HuH-7.5 (cell line): ENCODE measurements at places on chromosomes 2 and 18.

DNA sequence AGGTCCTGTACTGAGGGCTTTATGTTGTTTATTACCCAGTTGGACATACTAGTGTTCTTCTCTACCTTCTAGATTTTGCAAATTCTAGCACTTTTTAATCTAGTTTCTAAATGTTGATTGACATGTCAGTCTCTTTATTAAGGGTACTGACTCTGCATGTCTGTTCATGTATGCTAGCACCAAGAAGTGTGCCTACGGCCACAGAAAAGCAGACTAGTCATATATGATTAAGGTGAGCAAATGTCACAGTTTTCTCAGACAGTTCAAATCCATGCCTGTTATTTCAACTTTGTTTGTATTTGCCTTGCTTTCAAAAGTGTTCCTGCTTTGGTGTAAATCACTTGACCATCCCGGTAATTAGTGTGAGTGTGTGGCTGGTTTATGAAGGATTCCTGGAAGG is 145.0 kb upstream of the DSEL start:
- DNase-seq = no peak

DNA sequence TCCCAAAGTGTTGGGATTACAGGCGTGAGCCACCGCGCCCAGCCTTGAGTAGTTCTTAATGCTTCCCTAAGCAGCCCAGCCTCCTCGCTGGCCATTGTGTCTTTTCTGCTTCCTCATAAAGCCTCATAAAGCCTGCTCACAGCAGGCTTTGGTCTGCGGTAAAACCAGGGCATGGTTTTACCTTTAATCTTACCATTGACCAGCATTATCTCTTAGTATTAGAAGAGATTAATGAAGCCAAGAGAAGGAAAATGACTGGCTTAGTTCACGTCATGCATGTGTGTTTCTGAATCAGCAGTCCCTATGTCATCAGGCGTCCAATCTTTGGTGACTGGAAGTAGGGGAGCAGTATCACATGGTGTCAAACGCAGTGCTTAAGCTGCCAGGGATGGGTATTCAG is 14.9 kb upstream of the CDCA7 start:
- no peak for DNase-seq

DNA sequence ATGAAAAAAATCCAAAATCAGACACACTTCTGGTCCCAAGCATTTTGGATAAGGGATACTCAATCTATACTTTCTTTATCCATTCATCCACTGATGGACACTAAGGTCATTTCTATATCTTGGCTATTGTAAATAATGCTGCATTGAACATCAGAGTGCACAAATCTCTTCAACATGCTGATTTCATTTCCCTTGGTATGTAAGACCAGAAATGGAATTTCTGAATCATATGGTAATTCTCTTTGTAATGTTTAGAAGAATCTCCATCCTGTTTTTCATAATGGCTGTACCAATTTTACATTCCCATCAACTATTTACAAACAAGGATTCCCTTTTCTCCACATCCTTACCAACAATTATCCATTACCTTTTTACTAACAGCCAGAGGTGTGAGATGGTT is 33.7 kb upstream of the MCM6 start:
- no peak for DNase-seq

DNA sequence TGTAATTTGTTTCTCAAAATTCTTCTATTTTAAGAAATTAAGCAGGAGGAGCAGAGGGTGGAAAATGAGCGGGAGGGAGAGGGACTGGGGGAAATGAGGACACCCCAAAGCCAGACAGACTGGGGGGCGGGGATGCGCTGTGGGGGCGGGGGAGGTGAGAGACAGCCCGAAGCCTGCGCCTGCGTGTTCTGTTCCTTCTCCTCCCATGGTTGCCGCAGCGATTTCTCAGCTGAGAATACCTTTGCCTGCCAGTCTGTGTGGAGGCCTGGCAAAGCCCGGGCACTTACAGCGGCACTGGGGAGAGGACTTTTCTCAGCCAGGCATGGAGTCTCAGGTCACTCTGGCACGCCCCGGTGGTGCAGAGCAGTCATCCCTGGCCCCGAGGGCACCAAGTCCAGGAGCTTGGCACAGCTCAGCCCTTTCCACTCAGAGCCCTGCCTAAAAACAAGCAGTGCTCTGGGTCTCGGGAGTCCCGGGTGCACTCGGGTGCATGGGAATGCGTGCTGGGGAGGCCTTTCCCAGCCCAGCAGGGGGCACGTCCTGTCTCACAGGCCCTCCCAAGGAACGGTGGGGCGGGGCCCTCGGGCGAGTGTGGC is 289.3 kb upstream of the HS6ST1 start:
- DNase-seq = no peak

GRCh38 chr2:125573432-125573831 is 1082.5 kb upstream of the GYPC start:
- DNase-seq = no peak

DNA sequence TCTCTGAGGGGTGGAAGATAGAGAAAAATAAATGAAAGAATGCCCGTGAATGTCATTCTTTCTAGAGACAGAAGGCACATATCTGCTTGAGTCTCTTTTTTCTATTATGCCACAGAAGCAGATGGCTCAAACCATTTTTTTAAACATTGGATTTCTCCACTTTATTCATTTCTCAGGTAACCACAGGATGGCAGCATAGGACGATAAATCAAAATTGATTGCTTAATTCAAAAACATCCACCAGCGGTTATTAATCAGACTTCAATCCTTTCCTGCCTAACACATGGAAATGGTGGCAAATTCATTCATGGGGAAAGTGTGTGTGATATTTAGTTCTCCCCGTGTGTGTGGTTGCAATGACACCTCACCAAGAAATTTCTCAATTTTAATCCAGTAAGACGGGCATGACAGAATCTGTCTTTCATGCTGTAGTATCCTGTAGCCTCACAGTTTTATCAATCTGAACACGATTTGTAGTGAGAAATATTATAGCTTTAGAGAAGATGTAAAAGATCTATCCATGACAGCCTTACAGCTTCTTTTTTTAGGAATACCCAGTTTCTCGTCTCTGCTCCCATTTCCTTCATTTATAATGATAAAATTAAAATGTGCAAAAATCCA is 72.2 kb downstream of the DSC3 start:
- DNase-seq = no peak

- DNase-seq = no peak
Observed at GRCh38 chr2:38788306-38788705, 10.3 kb downstream of the GEMIN6 start.

DNA sequence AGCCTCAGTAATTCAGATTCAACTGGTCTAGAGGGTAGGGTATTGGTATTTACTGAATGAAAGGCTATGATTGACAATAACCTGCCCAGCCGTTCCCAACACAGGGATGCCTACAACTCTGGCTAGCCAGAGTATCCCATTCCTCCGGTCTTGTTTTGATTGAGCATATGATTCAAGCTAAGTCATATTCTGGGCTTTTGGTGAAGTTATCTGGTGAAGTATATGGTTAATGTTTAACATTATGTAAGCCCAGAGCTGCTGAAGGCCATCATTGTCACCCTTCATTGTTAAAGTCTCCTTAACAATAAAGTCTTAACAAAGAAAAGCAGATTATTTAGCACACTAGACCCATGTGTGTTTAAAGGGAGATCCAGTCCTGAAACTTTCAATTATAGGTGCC is 152.6 kb downstream of the EXOC6B start:
- no peak for DNase-seq

GRCh38 chr18:40883271-40883670 is 1071.8 kb upstream of the PIK3C3 start:
- DNase-seq = no peak

GRCh38 chr18:64171576-64171975 is 22.7 kb upstream of the LINC00305 start:
- DNase-seq = no peak

DNA sequence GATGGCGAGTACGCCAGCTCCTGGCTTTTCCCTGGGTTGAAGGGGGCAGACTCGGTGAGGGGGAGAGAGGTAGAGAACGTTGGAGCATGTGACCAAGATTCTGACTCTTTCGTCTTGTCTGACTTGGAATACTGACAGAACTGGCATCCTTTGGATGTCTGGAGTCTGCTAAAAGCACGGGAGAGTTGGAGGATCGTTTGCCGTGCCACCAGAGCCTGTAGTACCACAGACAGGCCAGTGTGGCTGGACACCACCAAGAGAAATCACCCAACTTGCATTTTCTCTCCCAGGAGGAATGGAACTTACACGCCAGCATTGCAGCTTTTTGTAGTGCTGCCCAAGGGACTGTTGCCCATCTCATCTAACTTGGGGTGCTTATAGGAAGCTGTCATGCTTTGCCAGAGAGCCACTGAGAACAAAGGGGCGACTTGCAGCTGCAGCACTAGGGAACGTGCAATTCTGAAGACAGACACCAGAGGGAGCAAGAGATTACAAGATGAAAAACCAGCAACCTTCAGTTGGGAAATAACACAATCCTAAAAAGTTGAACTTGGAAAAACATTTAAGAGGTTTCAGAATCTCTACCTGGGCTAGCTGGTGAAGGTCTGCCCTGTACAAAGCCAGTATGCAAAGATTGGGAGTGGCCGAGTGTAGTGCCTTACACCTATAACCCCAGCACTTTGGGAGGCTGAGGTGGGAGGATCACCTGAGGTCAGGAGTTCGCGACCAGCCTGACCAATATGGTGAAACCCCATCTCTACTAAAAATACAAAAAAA is 24.1 kb downstream of the PSMG2 start:
- DNase-seq = peak; percentile 75

DNA sequence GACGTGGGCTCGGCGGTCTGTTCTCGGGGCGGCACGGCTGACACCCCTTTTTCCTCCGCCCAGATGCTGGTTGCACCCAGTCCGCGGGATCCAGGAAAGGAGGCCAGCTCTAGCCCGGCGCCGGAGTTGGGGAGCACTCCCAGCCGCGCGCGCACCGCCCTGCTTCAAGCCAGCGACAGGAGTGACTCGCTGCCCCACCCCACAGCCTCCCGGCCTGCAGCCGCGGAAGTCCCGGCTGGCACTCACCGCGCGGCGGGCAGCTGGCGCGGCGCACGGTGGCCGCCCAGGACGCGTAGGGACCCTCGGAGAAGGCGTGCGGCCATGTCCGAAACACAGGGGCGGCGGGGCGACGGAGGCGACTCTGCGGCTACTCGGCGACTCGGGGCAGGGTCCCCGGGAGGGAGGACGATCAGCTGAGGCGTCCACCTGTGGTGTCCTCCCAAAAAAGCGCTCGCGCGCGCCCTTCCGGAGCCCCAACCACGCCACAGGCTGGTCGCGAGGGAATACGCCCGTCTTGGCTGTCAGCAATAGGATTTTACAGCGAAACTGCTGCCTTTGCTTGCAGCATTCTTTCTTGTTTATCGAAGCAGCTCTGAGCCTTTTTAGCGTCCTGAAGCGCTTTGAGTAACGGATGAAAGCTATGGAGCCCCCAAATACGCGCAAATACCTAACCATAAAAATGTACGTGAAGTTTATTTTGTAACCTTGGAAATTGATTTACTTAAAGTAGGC is at the start of gene ACADL:
ACADL (minus strand) TSS at position 507 of the 732 bp plus-strand sequence; CDS start at position 323, 184 bp downstream.
- peak; percentile 56 for DNase-seq

- DNase-seq = no peak
Observed at GRCh38 chr2:174518395-174518794, 31.6 kb upstream of the GPR155 start.

GRCh38 chr2:236657215-236657614 is 87.6 kb downstream of the ACKR3 start:
- no peak for DNase-seq

- no peak for DNase-seq
Observed at GRCh38 chr2:191165176-191165643, 14.4 kb upstream of the STAT4 start.

DNA sequence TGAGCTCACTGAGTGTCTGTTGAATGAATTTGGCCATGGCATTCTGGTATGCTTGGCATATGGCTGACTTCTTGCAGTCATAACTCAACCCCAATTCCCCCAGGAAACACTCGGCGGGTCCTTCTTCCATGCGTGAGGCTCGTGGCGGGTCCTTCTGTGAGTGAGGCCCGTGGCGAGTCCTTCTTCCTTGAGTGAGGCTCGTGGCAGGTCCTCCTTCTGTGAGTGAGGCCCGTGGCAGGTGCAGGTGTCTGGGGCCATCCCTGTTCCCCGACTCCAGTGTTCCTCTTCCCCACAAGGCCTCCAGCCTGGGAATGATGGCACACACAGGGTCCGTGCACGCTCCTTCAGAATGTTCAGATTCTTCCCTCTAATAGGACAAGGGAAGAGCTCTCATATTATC is 169.0 kb downstream of the EIPR1 start:
- no peak for DNase-seq

DNA sequence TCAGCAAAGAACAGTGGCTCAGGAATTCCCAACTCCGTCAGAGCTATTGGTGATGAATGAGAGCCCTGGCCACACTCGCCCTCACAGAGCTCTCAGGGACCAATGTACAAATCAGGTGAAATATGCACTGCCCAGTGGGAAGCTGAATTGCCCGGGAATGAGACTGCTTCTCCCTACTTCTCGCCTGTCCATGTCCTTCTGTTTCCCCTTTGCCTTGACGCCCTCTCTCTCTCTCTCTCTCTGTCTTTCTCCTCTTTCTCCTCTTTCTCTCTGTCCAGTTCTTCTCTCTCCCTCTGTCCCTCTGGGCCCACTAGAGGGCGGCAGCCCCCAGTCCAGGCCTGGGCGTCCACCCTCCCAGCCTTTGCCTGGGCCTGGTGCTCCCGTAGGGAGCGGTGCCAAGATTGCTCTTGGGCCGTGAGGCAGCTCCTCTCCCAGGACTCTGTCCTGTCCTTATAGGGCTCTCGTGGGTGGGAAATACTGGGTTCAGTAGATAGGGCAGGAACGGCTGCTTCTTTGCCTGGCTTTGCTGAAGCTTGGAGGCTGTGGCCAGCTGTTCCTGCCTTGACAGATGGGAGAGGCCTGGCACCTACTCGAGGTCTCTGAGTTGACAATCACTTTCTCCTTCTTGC is 28.4 kb upstream of the PUM2 start:
- DNase-seq = peak; percentile 59

DNA sequence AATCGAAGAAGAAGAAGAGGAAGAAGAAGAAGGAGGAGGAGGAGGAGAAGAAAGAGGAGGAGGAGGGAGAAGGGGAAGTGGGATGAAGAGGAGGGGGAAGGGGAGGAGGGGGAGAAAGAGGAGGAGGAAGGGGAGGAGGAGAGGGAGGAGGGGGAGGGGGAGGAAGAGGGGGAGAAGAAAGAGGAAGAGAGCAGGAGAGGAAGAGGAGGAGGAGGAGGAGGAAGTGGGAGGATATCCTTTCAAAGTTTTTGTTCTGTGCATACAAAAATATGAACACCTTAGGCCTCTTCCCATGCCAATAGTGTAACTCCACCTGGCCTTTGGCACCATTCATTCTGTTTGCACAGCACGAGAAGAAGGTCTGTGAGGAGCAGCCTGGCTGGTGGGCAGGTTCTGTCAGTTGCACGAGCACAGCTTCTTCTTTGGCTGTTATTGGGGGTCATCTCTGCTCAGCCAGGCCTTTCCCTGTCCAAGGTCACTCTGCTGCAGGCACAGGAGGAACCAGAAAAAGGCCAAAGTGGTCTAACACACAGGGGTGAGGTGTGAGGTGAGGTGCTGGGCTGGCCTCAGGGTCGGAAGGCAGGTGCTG is 25.8 kb upstream of the PLB1 start:
- no peak for DNase-seq

DNA sequence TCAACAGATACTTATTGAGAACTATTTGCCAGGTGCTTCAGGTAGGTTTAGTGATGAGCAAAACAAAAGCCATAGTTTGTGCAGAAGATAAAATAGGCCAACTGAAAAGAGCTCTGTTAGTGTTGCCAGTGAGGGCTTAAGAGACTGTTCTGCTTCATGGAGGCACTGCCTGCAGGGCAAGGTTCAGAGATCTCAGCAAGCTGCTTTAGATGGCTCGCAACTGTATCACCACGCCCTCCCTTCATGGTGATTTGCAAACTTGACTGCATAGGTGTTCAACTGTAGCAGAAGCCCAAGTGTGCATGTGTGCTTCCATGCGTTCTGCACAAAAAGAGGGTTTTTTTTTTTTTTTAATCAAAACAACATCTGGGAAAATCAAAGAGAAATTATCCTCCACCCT is 84.5 kb downstream of the RAPH1 start:
- no peak for DNase-seq
